ENCODE measurements at places on chromosomes 5 and 9.

DNA sequence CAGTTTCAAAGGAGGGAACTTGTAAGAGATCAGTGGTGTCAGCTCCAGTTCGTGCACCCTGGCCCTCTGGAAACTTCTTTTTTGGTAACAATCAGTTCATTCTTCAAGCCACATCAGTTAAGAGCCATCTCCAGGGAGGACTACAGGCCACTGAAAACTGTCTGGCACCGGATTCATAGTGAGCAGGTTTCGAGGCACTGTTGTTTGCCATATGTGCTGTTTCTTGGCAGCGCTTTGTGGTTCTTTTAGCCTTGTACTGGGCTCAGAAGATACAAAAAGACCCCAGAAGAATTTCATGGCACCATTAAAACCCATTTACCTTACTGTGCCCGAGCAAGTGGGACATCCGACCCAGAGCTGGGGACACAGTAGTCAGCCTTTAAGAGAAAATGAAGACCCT lies 68.5 kb downstream of the OTULIN start:
- H3K4me1 ChIP-seq: peaks cover 6% of the 10 kb centered on the region
- DNase-seq: no peak
- no peaks in the 10 kb centered on the region for H3K27me3 ChIP-seq
- H3K36me3 ChIP-seq: peaks cover 9% of the 10 kb centered on the region
- no peak overlapping the region for H3K4me3 ChIP-seq
- no peak overlapping the region for H3K27ac ChIP-seq

DNA sequence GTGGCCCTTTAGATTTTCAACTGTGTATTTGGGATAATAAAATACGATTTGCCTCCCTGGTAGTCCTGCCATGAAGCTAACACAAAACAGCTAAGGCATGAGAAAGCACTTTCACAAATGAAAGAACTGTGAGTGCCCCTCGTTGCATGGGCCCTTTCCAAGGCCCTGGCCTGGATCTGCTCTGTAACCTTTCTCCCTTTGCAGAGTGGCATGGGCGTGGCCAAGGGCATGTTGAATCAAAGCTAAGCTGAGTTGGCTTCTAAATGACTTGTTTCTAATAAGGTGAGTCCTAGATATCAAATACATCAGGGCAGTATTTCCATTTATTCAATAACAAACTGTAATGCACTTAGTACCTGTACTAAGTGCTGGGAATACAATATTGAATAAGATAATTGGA lies 78.7 kb upstream of the PTPN3 start:
- H3K4me3 ChIP-seq: no peak overlapping the region
- H3K27ac ChIP-seq: no peak overlapping the region
- no peaks in the 10 kb centered on the region for H3K36me3 ChIP-seq
- no peaks in the 10 kb centered on the region for H3K27me3 ChIP-seq

- H3K27ac ChIP-seq: no peak overlapping the region
- peaks cover 3% of the 10 kb centered on the region for H3K36me3 ChIP-seq
- H3K27me3 ChIP-seq: no peaks in the 10 kb centered on the region
- DNase-seq: no peak
These were observed 8.3 kb upstream of the NDFIP1 start for GRCh38 chr5:142100307-142100706.

GRCh38 chr5:95840956-95841705 lies 18.6 kb upstream of the GLRX start:
- H3K27me3 ChIP-seq: no peaks in the 10 kb centered on the region
- H3K4me3 ChIP-seq: no peak overlapping the region
- no peak overlapping the region for H3K27ac ChIP-seq
- no peaks in the 10 kb centered on the region for H3K36me3 ChIP-seq
- H3K4me1 ChIP-seq: peaks cover 17% of the 10 kb centered on the region

GRCh38 chr9:100561256-100561655 lies 16.6 kb upstream of the CAVIN4 start:
- no peaks in the 10 kb centered on the region for H3K27me3 ChIP-seq
- H3K4me1 ChIP-seq: no peaks in the 10 kb centered on the region
- H3K36me3 ChIP-seq: no peaks in the 10 kb centered on the region
- no peak for DNase-seq
- no peak overlapping the region for H3K4me3 ChIP-seq

DNA sequence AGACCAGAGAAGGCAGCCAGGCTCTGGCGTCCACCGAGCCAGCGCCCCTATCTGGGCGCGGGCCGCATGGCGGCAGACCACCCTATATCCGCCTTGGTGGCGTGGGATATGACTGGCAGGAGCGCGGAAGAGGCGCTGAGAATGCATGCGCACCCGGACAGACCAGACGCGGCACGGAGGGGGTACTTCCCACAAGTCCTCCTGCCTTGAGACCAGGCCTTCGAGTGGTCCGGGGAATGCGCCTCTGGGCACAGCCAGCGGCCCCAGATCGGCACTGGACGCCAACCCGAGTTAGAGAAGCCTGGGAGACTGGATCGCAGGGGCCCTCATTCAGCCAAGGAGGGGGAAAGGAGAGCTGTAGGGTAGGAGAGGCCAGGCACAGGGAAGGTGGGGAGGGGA lies 2.5 kb upstream of the LMX1B start:
- H3K4me3 ChIP-seq: peak overlapping the region; percentile 66
- peaks cover 82% of the 10 kb centered on the region for H3K27me3 ChIP-seq
- H3K27ac ChIP-seq: no peak overlapping the region
- peaks cover 5% of the 10 kb centered on the region for H3K36me3 ChIP-seq
- no peak for DNase-seq
- peaks cover 17% of the 10 kb centered on the region for H3K4me1 ChIP-seq

DNA sequence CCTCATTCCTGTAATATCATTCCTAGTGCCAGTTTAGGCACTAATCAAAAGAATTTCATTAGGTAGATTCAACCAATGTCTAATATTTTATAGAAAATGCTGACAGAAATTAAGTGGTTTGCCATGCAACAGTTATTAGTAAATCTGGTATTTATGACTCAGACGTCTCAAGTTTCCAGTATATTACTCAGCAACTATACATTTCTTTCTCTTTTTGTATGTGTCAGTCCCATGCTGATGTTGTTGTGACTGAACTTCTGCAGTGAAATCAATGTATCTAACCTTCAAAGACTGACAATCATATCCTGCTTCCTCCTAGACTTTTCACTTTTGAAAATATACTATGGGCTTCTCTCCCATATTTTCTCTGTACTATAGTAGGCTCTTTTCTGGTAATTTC lies 822.5 kb downstream of the NR2F1-AS1 start:
- DNase-seq: no peak
- no peaks in the 10 kb centered on the region for H3K4me1 ChIP-seq
- no peak overlapping the region for H3K27ac ChIP-seq
- peaks cover 1% of the 10 kb centered on the region for H3K36me3 ChIP-seq

- no peaks in the 10 kb centered on the region for H3K4me1 ChIP-seq
- H3K36me3 ChIP-seq: no peaks in the 10 kb centered on the region
- no peak overlapping the region for H3K4me3 ChIP-seq
- DNase-seq: no peak
These were observed 152.9 kb downstream of the SGCD start for GRCh38 chr5:156479849-156480248.

DNA sequence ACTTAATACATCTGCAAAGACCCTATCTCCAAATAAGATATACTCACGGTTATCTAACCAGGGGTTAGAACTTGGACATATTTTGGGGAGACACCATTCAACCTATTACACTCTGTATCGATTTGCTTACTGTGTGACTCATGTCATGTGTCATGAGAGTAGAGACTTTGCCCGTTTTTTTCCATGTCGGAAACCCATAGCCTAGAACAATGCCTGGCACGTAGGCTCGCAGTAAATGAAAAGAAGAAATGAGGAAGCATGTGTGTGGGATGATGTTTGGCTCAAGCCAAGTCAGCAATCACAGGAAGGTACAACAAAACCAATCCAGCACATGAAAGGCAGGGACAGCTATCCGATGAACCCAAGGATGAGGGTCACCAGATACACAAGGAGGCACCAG lies 94.6 kb upstream of the DNAH5 start:
- H3K27me3 ChIP-seq: peaks cover 14% of the 10 kb centered on the region
- H3K27ac ChIP-seq: no peak overlapping the region
- H3K36me3 ChIP-seq: no peaks in the 10 kb centered on the region
- H3K4me3 ChIP-seq: no peak overlapping the region
- no peaks in the 10 kb centered on the region for H3K4me1 ChIP-seq
- no peak for DNase-seq

- no peaks in the 10 kb centered on the region for H3K27me3 ChIP-seq
- H3K4me3 ChIP-seq: no peak overlapping the region
- no peak for DNase-seq
These were observed 737.7 kb downstream of the TLE1 start for GRCh38 chr9:80951675-80952074.

GRCh38 chr9:113375057-113376023 lies 1.4 kb downstream of the HDHD3 start:
- peak overlapping the region; percentile 81 for H3K4me3 ChIP-seq
- no peak for DNase-seq
- H3K36me3 ChIP-seq: peaks cover 13% of the 10 kb centered on the region
- peaks cover 12% of the 10 kb centered on the region for H3K4me1 ChIP-seq
- H3K27ac ChIP-seq: no peak overlapping the region

- peaks cover 50% of the 10 kb centered on the region for H3K27me3 ChIP-seq
- H3K4me1 ChIP-seq: no peaks in the 10 kb centered on the region
- H3K27ac ChIP-seq: no peak overlapping the region
- no peak for DNase-seq
- H3K36me3 ChIP-seq: no peaks in the 10 kb centered on the region
These were observed 31.2 kb upstream of the OTP start for GRCh38 chr5:77669677-77670076.

GRCh38 chr5:78004559-78004958 lies 228.4 kb upstream of the TBCA start:
- DNase-seq: no peak
- no peak overlapping the region for H3K4me3 ChIP-seq
- no peaks in the 10 kb centered on the region for H3K4me1 ChIP-seq
- no peak overlapping the region for H3K27ac ChIP-seq
- H3K36me3 ChIP-seq: peaks cover 17% of the 10 kb centered on the region

DNA sequence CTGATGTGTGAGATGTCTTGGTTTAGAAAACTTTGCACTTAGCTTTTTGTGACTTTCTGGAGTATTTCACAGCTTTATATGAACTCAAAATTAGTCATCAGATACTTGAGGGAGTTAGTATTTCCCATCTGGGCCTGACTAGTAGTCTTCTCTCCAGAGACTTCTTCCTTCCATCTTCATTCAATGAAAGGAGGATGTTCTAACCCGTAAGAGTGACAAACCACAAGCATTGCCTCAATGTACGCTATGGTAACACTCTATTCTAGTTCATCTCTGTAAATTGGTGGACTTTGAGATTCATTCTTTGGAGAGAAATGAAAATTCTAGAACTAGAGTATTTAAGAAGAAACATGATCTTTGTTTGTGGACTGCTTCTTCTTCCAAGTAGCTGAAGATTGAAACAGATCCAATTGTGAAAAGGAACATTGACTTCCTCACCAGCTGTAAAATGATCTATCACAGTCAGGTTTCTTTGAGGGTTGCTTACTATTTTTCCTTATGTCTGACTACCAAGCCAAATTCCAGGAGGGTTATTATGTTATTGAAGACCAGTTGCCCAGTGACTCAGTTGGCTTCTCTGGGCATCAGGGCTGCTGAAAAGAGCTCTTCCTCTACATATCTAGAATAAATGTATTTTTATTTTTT lies 157.6 kb downstream of the SLC12A2 start:
- no peak for DNase-seq
- no peaks in the 10 kb centered on the region for H3K4me1 ChIP-seq
- H3K36me3 ChIP-seq: peaks cover 2% of the 10 kb centered on the region
- no peak overlapping the region for H3K27ac ChIP-seq
- peaks cover 38% of the 10 kb centered on the region for H3K27me3 ChIP-seq

GRCh38 chr5:95643152-95643551 lies 3.4 kb upstream of the RFESD start:
- no peak overlapping the region for H3K4me3 ChIP-seq
- no peak for DNase-seq
- peaks cover 4% of the 10 kb centered on the region for H3K36me3 ChIP-seq
- peaks cover 7% of the 10 kb centered on the region for H3K4me1 ChIP-seq
- H3K27ac ChIP-seq: no peak overlapping the region

DNA sequence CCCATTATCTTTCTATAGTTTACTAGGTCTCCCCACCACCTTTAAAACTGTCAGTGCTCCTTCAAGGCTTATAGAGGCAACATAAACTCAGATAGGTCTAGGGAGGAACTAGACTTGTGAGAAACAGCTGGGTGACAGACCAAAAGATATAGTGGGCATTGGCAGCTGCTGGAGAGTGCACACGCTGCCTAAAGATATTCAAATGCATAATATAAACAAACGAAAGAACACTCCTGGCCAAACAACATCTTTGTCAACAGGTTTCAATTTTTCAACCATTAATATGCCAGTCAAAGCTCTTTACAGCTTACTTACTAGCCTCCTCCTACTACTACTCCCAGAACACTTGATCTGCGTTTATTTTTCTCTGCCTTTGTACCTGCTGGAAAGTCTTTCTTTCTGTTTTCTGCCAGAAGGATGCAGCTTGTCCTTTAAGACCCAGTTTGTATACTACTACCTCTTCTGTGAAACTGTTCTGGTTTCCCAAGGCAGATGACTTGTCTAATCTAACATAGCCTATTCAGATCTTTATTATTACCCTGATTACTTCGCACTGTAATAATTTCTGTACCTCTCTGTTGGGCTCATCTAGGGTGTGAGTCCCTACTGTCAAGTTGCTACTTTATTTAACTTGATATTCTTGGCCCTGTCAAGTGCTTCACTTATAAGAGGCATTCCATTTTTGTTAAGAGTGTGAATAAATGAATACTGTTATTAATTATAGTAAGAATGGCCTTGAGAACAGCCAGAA lies 14.3 kb downstream of the KDM3B start:
- peaks cover 5% of the 10 kb centered on the region for H3K36me3 ChIP-seq
- DNase-seq: no peak
- H3K27ac ChIP-seq: peak overlapping the region; percentile 30
- H3K27me3 ChIP-seq: no peaks in the 10 kb centered on the region
- H3K4me1 ChIP-seq: peaks cover 39% of the 10 kb centered on the region

GRCh38 chr5:177412603-177413233 lies 3.4 kb upstream of the F12 start:
- H3K27me3 ChIP-seq: no peaks in the 10 kb centered on the region
- DNase-seq: no peak
- H3K4me3 ChIP-seq: peak overlapping the region; percentile 76
- peaks cover 42% of the 10 kb centered on the region for H3K4me1 ChIP-seq
- H3K27ac ChIP-seq: peak overlapping the region; percentile 82
- peaks cover 11% of the 10 kb centered on the region for H3K36me3 ChIP-seq

DNA sequence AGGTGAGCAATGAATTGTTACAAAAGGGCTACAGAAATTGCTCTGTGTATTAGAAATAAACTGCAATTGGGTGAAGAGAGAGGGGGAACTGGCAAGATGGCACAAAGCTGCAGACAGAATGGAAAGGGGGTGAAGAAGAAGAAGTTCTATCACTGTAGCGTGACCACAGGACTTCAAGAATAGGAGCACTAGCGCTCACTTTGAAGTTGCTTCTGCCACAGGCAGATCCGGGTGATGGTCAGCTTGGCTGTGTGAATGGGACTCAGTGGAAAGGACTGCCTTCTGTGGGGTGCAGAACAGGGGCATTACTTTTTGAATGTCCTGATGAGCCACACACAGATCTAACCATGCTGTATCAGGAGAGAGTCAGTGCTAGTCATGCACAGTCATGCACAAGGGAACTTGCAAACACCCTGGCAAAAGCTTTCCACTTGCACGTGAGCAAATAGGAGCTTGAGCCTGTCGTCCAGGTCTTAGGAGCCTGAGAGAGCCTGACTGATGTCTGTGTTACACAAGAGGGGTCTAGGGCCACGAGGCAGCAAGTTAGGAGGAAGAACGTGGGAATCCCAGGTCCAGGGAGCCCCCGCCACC lies 16.3 kb downstream of the IL5 start:
- H3K36me3 ChIP-seq: no peaks in the 10 kb centered on the region
- H3K27me3 ChIP-seq: peaks cover 12% of the 10 kb centered on the region
- H3K4me1 ChIP-seq: peaks cover 26% of the 10 kb centered on the region
- no peak overlapping the region for H3K4me3 ChIP-seq

Measured in central memory CD8-positive, alpha-beta T cell (primary cell).